ENCODE measurements at places on chromosomes 11 and 22. TPM values are rescaled to one million over a fixed set of nuclear protein-coding genes. Genes with fewer than 3 reads are reported as not detected.
A peak's percentile ranks its signal among the peaks of the same experiment; 100 is the strongest.

DNA sequence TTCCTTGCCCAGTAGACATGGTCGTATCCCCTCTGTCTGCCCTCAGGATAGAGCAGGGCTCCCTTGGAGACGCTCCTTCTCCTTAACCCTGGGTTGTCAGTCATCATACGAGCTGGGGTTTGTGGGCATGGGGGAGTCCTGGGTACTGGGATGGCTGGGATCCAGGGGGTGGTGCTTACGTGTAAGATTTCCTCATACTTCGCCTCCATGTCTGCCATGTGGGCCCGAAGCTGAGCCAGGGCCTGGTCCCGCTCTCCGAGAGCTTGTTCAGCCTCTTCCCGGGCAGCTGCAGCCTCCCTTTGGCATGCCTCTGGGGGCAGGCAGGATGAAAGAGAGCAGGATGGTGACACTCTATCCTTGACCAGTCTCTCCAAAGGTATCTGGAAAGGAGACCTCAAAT is 5.3 kb downstream of the NHERF4 start:
- DNase-seq: no peak
- no peaks in the 10 kb centered on the region for H3K36me3 ChIP-seq
- no peak overlapping the region for H3K4me3 ChIP-seq
- H3K27me3 ChIP-seq: peaks cover 3% of the 10 kb centered on the region
- H3K27ac ChIP-seq: no peak overlapping the region

GRCh38 chr22:46519377-46519776 is 18.0 kb downstream of the CELSR1 start:
- peaks cover 3% of the 10 kb centered on the region for H3K4me1 ChIP-seq
- H3K27me3 ChIP-seq: no peaks in the 10 kb centered on the region
- no peaks in the 10 kb centered on the region for H3K36me3 ChIP-seq
- DNase-seq: no peak

DNA sequence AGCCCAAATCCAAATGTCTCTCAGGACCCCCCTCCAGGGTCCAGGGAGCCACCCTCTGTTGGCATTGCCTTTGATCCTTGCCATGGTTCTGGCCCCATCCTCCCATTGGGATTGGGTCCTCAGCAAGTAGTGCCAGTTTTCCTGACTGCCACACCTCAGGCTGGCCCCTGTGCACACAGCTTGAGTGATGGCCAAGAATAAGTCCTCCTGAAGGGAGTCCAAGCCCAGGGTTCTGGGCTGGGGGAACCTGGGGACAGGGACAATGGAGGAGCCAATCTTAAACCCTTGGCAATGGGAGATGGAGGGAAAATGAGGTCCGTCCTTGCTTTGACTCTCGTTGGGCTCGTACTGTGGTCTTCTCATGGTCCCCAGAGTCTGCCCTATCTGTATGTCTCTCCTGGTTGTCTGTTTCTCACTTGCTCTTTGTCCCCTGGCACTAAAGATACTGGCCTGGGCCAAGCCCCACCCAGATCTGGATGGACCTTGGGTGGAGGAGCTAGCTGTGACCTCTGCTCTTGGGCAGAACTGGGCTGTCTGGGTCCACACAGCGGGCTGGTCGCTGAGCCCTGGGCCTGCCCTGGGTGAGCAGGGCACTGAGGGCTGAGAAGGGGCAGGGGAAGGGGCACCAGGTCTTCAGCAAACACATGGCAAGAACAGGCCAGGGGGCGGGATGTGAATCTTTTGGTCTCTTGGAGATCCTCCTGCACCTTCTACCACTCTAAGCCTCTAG is 2.9 kb downstream of the SOX10 start:
- no peaks in the 10 kb centered on the region for H3K36me3 ChIP-seq
- no peak overlapping the region for H3K4me3 ChIP-seq
- no peak for DNase-seq
- H3K27me3 ChIP-seq: no peaks in the 10 kb centered on the region
- no peak overlapping the region for H3K27ac ChIP-seq

The FGF3 gene
- not detected for total RNA-seq

GRCh38 chr22:19891317-19892256 is 36.9 kb upstream of the GNB1L start:
- H3K4me1 ChIP-seq: peaks cover 39% of the 10 kb centered on the region
- peak overlapping the region; percentile 82 for H3K4me3 ChIP-seq
- peak overlapping the region; percentile 92 for H3K27ac ChIP-seq
- DNase-seq: peak; percentile 67

The OR52A1 gene
- total RNA-seq: not detected

GRCh38 chr11:72984453-72985077 is 157.6 kb downstream of the FCHSD2 start:
- no peak for DNase-seq
- H3K27ac ChIP-seq: no peak overlapping the region
- no peaks in the 10 kb centered on the region for H3K27me3 ChIP-seq
- no peak overlapping the region for H3K4me3 ChIP-seq
- H3K4me1 ChIP-seq: peaks cover 8% of the 10 kb centered on the region

GRCh38 chr11:103359216-103359615 is 250.0 kb downstream of the DYNC2H1 start:
- H3K4me3 ChIP-seq: no peak overlapping the region
- H3K27ac ChIP-seq: no peak overlapping the region
- no peaks in the 10 kb centered on the region for H3K36me3 ChIP-seq
- DNase-seq: no peak

GRCh38 chr11:9874466-9874865 is 210.6 kb downstream of the SWAP70 start:
- DNase-seq: no peak
- peaks cover 1% of the 10 kb centered on the region for H3K4me1 ChIP-seq
- no peak overlapping the region for H3K4me3 ChIP-seq
- no peaks in the 10 kb centered on the region for H3K27me3 ChIP-seq

The KCNK7 gene
- 0.96 TPM for total RNA-seq

Measured in activated naive CD8-positive, alpha-beta T cell treated with anti-CD3 and anti-CD28 coated beads, Interleukin-2, amount 10 ng/mL, durations not matched to agents 7 days and 5 days (primary cell).